ENCODE measurements at places on chromosomes 11 and 22.

DNA sequence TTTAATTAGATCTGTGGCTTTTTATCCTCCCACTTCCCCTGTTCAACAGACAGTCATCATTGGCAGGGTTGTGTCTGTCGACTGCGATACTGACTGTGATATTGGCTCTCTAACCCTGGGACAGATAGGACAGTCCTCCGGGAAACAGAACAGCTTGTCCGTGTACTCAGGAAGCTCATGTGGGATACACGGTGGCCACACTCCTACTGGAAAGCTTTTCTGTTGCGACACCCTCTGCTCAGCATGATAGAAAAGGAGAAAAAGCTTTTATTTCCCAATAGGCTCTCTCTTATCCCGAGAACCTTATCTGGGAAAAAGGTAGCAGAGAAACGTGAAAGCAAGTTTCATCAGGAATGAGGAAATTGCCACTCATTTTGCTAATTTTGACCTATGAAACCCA is 60.4 kb upstream of the HSPA8 start:
- DNase-seq = no peak

- no peak for DNase-seq
These were observed 130.2 kb upstream of the NCAM1 start for GRCh38 chr11:112831041-112831440.

- DNase-seq = no peak
These were observed 123.3 kb upstream of the B3GAT1 start for GRCh38 chr11:134535029-134536025.

- no peak for DNase-seq
These were observed 652 bp upstream of the FOSL1 start for GRCh38 chr11:65900899-65901180.

DNA sequence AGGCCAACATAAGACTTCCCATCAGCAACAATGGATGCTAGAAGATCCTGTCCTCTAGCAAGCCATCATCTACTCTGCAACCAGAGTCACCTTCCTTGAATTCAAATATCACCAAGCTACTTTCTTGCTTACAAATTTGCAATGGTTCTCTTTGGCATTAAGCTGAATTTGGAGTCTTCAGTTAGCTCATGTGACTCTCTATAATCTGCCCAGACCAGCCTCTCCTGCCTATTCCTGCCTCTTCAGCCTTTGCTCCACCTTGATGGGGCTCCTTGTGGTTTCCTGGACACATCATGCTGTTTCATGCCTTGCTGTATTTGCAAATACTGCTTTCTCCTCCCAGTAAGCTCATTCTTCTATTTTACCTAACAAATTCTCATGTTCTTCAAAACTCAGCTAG is 82.3 kb downstream of the RASSF10 start:
- DNase-seq = no peak

GRCh38 chr11:37078521-37078920 is 480.5 kb upstream of the RAG2 start:
- no peak for DNase-seq

- DNase-seq = no peak
These were observed 6.8 kb upstream of the OR2AT4 start for GRCh38 chr11:75103380-75104026.

DNA sequence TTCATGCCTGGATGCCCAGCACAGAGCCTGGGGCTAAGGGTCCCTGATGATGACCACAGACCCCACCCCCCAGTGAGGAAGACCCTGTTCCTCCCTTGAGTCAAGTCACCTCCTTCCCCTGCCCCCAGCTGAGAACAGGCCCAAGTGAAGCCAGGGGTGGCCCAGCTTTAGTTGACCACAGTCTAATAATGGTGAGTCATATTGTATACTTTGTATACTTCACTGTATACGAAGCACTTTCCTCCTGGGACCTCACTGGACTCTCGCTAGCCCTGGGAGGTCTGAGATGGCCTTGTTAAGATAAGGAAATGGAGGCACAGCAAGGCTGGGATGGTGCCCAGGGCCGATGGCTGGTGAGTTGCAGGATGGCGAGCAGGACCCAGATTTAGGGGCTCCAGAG is 3.7 kb upstream of the FLRT1 start:
- DNase-seq = no peak

DNA sequence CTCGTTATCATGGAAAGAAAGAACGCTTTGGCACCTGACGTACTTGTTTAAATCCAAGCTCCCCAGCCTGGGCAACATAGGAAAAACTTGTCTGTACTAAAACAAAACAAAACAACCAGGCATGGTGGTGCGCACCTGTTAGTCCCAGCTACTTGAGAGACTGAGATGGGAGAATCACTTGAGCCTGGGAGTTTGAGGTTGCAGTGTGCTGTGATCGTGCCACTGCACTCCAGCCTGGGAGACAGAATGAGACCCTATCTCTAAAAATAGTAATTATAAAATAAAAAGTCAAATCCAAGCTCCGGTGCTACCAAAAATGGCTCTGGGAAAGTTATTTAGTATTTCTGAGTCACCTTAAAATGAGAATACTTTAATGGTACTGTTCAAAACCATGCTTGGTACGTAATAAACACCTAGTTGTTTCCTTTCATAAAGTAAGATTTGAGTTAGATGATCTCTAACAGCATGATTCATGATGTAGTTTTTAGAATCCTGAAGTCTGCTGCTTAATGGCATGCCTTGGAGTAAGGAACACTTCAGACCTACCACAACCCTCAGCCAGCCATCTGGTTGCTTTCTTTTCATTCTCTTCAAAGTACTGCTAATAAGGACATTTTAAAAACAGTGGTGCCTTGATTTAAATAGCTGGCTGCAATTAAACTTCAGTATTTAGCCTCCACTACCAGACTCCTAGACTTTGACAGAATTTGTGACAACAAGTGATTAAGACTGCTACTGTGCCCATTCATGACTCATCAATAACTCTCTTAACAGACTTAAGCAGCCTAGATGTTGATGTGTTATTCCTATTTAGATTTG is 8.4 kb downstream of the PPME1 start:
- no peak for DNase-seq

- no peak for DNase-seq
These were observed 534.3 kb downstream of the KCNA4 start for GRCh38 chr11:29482510-29482909.

DNA sequence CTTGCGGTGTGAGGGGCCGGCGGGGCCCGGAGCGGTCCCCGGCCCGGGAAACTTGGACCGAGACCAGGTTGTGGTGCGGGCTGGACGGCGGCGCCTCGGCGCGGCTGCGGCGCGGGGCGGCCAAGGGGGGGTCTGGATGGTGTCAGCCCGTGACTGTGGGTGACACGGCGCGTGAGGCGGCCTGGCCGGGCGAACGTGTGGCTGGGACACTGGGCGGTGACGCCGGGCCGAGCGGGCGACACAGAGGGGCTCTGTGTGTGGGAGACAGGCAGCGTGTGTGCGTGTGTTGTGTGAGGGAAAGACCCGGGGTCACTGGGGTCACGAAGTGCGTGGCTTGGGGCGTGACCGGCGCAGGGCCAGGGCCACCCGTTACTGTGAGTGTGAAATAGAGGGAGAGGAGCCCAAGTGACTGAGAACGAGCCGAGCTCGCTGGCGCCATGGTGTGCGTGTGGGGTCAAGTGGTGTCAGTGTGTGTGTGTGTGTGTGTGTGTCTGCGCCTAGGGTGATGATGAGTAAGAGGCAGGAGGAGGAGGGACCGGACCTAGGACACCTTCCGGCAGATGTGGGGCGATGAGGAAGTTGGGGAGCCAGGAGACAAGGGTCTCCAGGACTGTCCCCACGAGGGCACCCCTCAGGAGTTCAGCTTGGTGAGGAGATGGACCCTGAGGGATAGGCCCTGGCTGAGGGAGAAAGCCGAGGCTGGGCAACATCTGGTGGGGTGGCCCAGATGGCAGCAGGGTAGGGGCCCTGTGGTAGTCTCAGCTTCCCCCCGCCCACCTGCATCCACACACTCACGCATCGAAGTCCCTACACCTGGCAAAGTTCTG is 817 bp downstream of the RELT start:
- peak; percentile 67 for DNase-seq

DNA sequence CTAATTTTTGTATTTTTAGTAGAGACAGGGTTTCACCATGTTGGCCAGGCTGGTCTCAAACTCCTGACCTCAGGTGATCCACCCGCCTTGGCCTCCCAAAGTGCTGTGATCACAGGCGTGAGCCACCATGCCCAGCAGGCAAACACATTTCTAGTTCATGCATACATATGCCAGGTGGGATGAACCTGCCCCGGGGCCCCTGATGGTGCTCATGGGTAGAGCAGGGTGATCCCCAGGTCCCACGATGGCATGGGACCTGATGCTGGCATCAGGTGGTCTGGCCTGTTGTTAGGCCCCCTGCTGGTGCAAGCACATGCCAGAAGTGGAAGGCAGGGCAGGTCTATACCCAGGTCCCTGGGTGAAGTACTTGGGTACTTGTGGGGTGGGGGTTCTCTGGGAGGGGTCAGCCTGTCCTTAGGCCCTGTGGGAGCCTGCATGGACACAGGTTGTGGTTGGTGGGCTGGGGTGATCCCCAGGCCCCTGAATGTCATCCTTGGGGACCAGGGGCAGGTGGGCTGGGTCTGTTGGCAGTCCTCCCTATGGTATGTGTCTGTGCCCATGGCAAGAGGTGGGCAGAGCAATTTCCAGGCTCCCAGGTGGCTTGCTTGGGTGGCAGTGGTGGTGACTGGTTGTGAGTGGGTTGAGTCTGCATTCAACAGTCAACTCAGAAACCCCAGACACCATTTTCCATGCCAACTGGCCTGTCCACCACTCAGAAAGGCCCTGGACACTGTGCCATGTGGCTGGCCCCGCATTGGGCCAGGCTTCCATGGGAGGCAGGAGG is 9.6 kb upstream of the RGL4 start:
- no peak for DNase-seq

DNA sequence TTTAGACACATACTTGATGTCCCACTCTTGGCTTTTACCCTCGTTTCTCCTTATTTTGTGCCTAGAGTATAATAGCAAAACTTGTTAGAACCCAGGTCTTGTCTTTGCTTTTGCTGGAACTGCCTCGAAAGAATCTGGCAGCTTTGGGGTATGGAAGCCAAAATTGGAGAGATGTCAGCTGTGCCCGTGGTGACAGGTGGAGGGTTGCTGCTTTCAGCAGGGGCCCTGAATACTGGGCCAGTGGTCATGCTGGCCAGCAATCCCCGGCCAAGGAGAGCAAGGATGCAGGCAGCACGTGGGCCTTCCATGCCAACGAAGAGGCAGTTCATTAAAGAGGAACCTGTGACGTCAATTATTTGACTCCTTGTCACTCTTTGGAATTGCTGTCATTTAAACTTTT is 181.1 kb downstream of the HIPK3 start:
- no peak for DNase-seq

DNA sequence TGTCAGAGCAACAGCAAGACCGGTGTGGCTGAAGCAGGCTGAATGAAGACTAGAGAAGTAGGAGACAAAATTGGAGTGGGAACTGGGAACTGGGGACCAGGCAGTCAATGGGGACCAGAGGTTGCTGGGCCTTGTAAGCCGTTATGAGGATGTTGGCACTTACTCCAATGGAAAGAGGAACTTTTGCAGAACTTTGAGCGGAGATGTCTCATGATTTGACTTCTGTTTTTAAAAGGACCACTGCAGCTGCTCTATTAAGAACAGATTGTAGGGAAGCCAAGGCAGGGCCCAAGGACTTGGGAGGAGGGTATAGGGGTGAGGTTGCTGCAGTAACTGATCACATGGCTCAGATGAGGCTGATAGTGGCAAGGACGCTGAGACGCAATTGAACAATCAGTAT is 34.2 kb downstream of the IL18 start:
- DNase-seq = no peak

DNA sequence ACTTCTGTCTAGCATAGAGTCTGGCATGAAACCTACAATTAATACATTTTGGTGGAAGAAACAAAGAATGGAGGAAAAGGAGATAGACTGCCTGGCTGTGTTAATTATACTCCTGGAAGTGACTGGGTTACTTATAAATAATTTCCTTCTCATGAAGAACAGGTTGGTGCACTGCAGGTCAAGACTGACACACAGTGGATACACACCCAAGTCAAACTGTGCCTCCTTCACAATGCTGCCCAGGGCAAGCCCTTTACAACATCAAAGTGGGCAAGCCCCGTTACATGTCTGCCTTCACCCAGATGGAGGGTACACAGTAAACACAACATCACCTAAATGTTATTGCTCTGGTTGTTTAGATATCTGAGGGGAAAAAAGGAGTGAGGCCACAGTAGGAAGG is 83.7 kb upstream of the KCNA4 start:
- no peak for DNase-seq

DNA sequence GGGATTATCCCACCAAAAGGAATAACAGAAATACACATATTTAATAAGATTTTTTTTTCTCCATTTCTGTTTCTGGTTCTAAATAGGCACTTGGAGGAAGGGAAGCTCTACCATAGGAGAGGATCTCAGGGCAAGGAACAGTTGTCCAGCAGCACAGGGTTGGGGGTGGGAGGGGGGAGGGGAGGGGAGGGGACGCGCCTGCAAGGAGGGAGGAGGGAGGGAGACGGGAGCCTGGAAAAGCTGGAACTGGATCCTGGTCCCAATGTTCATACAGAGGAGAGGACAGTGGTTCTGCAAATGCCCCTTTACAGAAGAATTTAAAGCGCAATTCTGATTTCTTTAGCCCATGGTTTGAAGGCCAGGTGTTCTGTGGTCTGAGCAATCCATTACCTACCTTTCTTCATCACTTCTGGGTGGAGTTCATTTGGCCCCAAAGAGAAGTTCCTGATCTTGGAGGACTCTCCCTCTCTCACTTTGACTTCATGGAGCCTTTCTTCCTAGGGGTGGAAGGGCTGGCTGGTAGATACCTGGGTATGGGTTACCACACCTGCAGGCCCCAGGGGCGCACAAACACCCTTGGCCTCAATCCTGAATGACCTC is 348.9 kb upstream of the NCAM1 start:
- DNase-seq = no peak

DNA sequence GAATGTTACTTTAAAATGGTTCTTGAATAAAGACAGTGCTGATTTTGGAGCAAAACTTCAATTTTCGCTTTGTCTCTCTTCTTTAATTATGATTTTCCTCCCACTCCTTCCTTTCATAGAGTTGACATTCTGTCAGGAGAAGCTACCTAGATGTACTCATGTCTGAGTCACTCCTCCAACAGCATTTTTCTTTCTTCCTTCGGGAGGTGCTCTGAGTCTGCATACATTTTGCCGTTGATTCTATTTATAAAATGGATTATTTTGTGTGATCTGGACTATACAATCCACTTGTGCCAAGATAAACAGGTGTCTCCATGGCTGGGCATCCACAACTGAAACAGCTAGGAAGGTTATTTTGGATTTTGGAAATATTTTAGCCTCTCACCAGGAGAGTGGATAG is 588.3 kb upstream of the ANO5 start:
- no peak for DNase-seq

DNA sequence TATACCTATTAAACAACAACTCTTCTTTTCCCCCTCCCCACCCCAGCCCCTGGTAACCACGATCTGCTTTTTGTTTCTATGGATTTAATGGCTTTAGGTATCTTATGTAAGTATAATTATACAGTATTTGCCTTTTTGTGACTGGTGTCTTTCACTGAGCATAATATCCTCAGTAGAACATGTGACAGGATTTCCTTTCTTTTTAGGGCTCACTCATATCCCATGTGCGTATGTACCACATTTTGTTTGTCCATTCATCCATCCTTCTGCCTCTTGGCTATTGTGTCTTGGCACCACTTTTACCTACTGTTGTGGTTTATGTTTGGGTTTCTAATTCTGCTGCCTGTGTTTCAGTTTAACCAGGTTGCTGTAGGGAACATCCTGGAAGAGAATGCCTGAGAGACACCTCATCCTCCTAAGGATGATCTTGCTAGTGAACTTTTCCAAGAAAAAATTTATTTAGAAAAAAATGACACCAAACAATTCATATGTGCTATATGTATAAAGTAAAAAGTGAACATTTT is 77.6 kb upstream of the SESN3 start:
- no peak for DNase-seq

- peak; percentile 7 for DNase-seq
These were observed 3.9 kb upstream of the VSIG10L2 start for GRCh38 chr11:125941619-125942611.

- DNase-seq = peak; percentile 53
These were observed 103.9 kb downstream of the GGTLC2 start for GRCh38 chr22:22748297-22748743.
